ENCODE measurements at places on chromosomes 13 and 19.

GRCh38 chr13:80560609-80561008 is 219.7 kb upstream of the SPRY2 start:
- no peak for DNase-seq

- no peak for DNase-seq
These were observed 89.3 kb downstream of the MIPEP start for GRCh38 chr13:23799945-23800344.

DNA sequence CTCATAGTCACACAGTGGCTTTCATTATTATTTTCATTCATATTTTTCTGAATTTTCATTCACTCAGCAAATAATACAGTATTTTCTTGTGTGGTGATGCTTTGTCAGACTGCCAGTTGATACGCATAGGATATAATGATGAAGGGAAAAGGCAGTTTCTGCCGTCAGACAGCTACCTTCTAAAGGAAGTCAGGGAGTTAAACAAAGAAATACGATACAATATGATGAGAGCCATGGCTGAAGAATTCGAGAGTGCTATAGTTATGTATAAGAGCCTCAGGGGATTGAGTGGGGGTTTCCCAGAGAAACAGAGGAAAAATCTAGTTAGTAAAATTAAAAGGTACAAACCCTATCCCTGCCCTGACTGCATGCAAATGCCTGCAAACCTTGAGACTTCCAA is 479.1 kb downstream of the OLFM4 start:
- no peak for DNase-seq

- no peak for DNase-seq
These were observed 241.1 kb upstream of the ZNF507 start for GRCh38 chr19:32104153-32104849.

DNA sequence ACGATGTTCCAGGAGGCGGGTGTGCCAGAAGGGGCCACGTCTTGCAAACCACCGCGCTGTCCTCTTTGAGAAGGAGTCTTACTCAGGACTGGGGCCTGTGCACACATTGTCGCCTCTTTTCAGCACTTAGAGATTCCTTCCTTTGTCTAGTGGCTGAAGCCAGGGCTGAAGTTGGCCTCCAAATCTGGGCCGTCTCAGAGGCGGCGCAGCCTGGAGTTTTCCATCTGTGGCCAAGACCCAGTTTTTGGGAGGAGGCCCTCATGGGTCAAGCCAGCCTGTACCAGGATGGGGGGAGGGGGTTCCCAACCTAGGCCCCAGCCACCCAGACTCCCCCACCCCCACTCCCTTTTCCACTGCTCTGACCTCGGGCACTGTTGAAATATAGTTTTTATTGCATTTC is 11.8 kb downstream of the ANO8 start:
- DNase-seq, result no peak

DNA sequence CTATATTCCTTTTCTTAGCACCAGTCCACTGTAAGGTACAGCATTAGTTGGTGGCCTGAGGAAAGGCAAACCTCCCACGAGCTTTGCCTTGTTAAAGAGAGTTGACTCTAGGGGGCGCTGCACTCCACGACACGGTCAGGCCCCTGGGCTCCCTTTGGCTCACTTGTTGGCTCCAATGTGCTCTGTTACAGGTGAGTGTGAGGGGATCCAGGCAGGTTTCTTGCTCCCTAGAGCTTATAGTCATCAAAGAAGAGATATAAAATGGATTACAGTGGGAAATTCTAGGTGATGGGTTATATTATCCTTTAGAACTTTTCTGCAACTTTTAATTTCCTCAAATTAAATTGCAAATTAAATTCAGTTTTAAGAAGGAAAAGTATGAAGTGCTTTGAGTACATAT is 3.7 kb downstream of the WDR87 start:
- peak; percentile 69 for DNase-seq

GRCh38 chr13:32850316-32851052 is 165.7 kb upstream of the KL start:
- no peak for DNase-seq

DNA sequence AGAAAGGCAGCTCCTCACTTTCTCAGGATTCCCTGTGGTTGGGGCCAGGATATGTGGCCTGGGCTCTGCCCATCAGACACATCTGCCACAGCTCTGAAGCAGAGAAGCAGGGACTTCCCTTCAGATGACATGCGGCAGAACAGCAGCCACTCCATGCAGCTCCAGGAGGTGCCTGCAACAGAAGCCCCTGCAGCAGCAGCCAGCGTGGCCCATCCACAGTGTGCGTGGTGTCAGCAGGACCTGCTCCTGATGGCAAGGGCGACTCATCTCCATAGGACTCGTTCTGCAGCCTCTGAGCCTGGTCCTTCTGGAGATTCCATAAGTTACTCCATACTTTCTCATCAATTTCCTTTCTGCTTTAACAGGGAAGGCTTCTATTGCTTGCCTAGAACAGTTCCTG is 105.0 kb downstream of the SUCLA2 start:
- DNase-seq, result no peak

DNA sequence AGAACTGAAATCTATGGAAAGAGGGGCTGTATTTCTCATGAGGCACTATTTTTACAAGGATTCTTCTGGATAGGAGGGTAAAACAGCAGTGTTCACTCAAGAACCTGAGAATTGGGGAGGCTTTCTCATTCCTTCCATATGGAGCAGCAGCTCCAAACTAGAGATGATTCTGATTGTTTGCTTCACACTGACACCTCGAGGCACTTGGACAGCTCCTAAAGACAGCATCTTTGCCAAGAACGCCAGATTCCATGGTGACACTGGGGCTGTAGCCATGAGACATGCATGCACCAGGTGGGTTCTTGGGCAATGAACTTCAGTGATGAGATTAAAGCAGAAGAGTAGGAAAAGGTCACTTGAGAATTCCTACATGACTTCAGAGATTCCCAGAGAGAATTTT is 361.5 kb upstream of the HTR2A start:
- DNase-seq, result no peak

DNA sequence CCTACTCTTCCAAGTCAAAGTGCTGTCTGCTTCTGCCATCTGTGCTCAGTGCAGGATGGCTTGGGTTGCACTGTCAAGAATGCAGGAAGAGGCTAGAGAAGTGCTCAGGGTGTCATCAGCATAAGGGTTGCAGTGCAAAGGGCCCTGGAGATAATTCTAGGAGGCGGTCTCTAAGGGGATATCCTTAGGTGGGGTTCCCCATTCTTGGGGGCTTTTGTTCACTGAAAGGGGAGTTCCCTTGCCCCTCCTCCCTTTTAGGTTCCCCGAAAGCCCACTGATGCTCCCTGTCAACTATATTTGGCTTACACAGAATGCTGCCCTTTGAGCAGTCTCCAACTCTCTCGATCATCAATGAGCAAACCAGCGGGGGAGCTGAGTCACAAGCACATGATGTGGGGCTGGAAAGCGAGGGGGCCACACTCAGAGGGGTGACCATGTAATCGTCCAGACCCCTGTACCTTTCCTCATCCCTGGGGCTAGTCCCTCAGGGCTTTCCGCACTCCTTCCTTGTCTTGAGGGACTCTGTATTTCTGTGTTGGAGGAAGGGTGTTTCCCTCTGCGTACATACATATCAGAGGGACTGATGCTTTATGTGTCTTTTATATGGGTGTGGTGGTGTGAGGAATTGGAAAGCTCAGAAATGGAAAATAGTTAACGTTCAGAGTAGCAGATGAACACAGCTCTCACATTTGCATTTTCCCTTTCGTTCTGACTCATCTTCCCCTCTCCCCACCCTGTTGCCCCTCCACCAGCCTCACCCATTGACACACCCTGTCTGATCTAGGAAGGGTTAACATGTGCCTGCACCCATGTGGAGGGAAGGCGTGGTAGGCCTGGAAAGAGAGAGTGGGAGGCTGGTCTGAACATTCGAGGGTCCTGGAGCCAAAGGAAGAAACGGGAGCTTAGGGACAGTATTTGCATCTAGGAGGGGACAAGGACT is 6.7 kb downstream of the ZBTB32 start:
- peak; percentile 58 for DNase-seq

DNA sequence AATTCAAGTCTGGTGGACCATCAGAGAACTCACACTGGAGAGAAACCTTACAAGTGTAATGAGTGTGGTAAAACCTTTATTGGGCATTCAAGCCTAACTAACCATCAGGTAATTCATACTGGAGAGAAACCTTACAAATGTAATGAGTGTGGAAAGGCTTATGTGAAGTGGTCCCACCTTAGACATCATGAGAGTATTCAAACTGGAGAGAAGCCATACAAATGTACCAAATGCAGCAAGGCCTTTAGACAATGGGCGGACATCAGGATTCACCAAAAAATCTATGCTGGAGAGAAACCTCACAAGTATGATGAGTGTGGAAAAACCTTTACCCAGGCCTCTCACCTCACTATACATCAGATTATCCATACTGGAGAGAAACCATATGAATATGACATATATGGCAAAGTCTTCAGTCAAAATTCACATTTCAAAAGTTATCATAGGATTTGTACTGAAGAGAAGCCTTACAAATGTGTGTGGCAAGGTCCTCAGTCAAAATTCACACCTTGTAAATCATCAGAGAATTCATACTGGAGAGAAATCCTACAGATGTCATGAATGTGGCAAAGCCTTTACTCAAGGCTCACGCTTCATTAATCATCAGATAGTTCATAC is 19.7 kb upstream of the ZNF665 start:
- DNase-seq, result no peak
